ENCODE measurements at places on chromosomes 5 and 9.

DNA sequence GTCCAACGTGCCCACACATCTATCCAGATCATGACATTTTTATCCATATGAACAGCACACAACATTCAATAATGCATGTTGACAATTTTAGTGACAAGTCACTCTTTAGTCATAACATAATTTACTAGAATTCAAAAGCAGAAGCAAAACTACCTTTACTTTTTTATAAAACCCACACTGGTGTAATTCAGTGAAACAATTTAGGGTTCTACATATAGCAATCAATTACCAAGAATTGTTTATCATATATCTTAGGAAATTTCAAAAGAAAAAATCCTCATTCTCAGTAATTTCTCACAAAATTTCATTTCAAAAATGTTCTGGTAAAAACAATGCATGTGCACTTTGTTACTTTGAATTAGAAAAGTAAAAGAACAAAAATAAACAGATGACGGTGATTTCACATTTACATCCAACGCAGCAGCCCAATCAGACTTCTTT lies 12.6 kb downstream of the AUH start:
- DNase-seq, result no peak

GRCh38 chr9:2321523-2322148 lies 300.0 kb upstream of the VLDLR start:
- no peak for DNase-seq

- no peak for DNase-seq
Observed at GRCh38 chr5:171978016-171978415, 28.4 kb downstream of the FBXW11 start.

GRCh38 chr5:83157163-83157562 lies 79.8 kb downstream of the XRCC4 start:
- no peak for DNase-seq

- DNase-seq, result no peak
Observed at GRCh38 chr9:138103849-138104206, 226.2 kb downstream of the CACNA1B start.

DNA sequence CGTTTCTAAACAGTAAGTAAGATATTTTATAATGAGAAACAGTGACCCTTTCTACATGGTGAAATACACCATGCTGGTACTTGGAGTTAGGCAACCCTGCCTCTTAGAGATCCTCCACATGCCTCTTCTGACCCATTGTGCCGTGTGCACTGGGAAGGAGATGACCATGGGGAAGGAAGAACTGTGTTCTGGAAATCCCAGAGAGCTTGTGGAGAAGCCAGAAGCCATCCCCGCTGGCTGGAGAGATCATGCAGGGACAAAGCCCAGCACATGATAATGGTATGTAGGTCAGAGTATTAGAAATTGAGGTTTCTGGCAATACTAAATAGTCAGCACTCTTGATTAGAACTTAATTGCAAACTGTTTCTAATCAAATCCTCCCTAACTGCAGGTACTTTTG lies 307.3 kb downstream of the FBXL7 start:
- DNase-seq, result no peak

DNA sequence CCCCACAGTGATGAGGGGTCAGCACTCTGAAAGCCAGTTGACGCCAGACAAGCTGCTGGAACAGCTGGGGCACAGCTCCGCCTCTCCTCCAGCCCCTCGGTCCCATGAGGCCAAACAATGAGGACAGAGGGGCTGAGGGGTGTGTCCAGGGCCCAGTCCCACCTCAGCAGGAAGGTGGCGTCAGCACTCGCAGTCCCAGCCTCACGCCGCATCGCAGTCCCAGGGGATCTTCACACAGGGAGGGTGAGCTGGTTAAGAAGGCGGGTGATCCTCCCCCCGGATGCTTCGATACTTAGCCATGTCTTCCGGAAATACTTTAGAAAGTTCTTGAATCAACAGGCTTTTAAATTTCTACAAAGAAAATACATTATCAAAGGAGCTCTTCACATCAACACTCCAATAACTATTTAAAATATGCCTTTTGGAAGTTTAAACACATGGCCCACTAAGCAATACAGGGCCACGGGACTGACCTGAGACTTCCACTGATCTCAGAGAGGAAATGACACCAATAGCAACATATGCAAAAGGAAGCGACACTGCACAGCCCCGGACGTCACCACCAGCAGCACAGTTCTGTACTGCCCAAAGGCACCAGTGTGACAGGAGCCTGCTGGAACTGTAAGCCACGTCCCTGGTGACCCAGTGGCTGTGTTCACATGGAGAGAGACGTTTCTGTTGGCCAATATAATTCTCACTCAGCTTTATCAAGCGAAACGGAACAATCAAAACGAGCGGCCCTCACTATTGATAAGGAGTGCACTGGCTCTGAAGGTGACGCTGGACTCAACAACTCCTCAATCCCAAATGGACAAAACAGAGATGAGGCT lies 5.9 kb downstream of the MED10 start:
- DNase-seq, result no peak

Data from H54 (cell line).